MM.1S (cell line): ENCODE measurements at places on chromosomes 4 and X.

- DNase-seq = no peak
Observed at GRCh38 chrX:42079968-42080367, 156.6 kb upstream of the CASK start.

DNA sequence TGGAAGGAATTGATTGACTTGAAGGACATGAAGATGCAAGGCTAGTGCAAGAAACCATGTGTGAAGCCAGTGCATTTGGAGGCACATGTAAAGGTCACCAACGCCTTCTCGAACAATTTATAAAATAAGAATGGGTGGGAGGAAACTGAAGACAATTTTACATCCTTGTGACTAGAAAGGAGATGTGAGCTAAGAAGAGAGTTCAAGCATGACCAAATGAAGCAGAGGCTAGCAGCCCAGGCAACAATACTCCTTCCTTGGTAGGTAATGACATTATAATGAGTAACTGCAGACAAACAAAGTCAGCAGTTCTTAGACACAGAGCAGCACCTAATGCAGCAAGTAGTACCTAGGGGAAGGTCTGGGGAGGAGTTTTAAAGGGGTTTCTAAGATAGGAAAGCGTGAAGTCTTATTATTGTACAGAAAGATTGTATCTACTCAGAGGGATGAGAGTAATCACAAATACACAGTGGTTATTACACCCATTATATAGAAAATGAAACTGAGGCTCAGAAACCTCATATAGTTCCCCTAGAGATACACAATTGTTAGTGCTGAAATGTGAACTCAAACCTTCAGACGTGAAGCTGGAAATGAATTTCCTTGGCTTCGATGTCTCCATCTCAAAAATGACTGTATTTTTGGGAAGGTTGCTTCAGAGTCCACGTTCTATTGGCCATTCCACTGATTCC, 56.1 kb downstream of the ATXN3L start:
- DNase-seq = no peak

- no peak for DNase-seq
Observed at GRCh38 chr4:26490111-26490959, at the start of gene CCKAR. CCKAR (minus strand) TSS chr4:26490484; CDS start chr4:26490267, 217 bp downstream.

GRCh38 chrX:118498351-118498750, 2.7 kb downstream of the DOCK11 start:
- no peak for DNase-seq

GRCh38 chrX:23012162-23012561, 12.4 kb downstream of the DDX53 start:
- DNase-seq = no peak

DNA sequence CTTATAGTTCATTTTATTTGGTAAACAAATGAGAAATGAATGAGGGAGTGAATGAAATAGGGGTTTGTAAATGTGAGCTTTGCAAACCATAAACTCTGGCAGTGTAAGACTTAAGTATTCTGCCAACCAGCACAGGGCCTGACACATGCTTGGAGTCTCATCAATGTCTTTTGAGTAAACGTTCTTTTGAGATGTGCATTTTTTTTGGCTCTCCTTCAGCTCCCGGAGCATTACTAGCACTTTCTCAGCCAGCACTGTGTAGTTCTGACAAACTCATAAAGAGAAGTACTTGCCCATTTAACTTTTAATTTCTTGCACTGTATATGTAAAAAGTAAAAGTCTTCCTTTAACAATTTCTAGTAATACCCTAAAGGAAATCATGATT, 245.3 kb downstream of the HS3ST1 start:
- no peak for DNase-seq

- DNase-seq = no peak
Observed at GRCh38 chr4:96293806-96294205, 453.9 kb downstream of the PDHA2 start.

- peak; percentile 63 for DNase-seq
Observed at GRCh38 chr4:17324386-17324830, 187.5 kb downstream of the QDPR start.

- no peak for DNase-seq
Observed at GRCh38 chr4:1609901-1610790, 74.0 kb downstream of the FAM53A start.

DNA sequence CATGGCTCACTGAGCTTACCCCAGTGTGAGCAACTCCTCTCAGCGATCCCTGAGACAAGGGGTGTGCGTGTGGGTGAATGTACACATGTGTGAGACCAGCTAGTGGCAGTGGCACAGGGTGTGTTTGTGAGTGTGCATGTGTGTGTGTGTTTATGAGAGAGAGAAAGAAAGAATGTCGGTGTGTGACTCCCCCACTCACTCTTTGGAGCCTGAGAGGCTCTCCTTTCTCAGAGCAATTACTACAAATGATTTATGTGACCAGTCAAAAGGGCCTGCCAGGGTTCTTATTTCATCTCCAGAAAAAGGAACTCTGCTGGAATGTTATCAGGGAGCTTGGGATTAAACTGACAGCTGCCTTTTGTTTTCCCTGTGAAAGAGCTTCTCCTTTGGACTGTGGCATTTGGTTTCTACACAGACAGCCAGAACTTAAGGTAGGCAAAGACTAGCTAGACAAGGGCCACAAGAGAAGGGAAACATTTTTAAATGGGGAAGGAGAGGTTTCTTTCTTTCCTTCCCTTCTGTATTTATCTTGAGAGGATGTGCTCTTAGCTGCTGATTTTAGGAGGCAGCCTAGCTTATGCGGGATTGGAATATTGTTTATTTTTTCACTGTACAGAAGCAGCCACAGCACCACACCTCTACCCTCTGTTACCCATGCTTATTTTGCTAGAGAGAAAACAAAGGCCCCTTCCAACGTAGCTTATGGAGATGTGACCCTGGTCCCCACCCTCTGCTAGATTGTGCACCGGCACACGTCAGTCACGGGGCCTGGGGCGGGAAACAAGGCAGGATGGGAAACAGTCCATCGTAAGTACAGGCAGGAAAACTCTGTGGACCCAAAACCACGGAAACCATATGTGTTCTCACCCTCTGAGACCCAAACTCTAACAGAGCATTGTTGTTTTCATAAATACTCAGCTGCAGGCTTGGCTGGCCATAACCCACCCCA, 143.5 kb downstream of the MGST2 start:
- DNase-seq = no peak

- DNase-seq = no peak
Observed at GRCh38 chrX:3345281-3346191, 916 bp downstream of the MXRA5 start.

DNA sequence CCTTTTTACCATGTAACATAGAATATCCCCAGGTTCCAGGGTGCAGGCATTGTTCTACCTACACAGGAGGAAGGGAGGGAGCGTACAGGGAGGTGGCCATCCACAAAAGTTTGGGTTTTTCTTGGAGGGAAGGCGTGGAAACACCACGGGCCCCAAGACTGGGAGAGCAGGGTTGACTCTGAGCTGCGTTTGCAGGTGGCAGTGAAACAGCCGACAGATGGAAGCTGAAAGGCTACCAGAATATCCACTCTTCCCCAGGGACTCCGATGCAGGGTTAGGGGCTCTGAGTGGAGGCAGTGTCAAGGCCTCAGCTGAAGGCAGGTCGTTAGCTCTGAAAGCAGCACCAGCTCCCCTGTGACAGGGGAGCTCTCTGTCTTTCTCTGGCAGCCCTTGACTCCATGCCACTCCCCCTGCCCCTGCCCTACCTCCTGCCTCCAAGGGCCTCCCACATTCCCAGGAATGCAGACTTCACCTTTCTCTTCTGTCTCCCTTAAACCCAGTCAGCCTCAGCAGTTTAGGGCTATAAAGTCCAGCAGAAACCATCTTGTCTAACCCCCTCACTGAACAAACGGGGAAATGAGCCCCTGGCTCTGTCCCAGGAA, 14.0 kb upstream of the GLOD5 start:
- no peak for DNase-seq

DNA sequence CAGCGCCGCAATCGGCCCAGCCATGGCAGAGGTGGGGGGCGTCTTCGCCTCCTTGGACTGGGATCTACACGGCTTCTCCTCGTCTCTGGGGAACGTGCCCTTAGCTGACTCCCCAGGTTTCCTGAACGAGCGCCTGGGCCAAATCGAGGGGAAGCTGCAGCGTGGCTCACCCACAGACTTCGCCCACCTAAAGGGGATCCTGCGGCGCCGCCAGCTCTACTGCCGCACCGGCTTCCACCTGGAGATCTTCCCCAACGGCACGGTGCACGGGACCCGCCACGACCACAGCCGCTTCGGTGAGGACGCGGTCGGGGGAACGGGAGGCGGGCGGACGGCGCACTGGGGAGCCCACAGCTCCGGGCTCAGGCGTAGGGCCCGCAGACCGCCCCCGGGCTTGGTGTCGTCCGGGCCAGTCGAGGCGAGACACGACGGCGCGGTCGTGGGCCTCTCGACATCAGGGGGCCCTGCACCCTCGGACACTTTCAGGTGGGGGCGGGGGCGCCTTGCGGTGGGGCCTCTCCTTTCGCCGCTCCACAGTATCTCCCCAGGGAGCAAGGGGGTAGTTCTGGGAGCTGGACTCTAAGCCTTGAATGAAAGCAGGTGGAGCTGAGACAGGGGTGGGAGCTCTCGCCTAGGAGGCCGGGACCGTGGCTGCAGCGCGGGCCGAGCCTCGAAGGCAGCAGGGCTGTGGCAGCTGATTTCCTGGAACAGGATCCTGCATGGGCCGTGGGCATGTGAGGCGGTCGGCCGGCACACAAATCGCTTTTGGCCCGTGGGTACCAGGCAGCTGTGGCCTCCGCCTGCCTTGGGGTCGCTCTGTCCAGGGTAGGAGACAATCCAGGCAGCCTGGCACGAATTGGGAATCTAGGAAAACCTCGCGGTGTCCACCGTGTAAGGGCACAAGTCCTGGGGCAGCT, 722 bp downstream of the FGF16 start:
- no peak for DNase-seq

GRCh38 chr4:53991821-53992220, 72.6 kb downstream of the CHIC2 start:
- no peak for DNase-seq

DNA sequence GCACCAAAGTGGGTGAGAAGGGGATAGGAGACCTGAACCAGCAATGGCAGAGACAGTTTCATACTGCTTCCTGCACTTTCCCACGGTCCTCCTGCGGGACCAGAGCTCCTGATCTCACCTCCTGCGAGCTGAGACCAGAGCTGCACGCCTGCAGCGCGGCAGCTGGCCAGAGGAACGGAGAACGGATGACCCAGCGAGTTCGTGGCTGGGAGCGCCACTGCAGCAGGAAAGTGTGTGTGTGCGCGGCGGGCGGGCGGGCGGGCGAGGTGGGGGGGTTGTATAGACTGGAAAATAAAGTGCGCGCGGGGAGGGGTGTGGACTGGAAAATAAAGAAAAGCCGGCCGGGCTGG, 16.5 kb downstream of the MCF2 start:
- DNase-seq = no peak

DNA sequence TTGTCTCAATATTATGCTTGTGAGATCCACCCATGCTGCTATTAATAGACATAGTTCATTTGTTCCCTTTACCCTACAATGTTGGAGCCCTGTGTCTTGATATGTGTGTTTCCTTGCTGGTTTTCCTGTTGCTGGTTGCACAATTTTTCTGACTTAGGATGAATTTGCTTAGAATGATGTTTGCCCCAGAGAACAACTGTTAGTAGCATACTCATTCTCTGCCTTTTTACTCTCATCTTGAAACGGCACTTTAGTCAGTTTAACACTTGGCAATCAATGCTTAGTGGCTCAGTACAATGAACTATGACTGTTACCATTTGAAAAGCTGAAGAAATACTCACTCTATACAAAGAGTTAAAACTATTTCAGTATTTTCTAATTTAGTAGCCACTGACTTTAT, 158.8 kb upstream of the NDST4 start:
- no peak for DNase-seq
